Activated CD4-positive, alpha-beta T cell treated with anti-CD3 and anti-CD28 coated beads for 36 hours (primary cell): ENCODE measurements at places on chromosomes 2 and 18. TPM values are rescaled to one million over a fixed set of nuclear protein-coding genes. Genes with fewer than 3 reads are reported as not detected.
A peak's percentile ranks its signal among the peaks of the same experiment; 100 is the strongest.

The C2orf74 gene
- total RNA-seq: 10.0 TPM

The EPAS1 gene
- total RNA-seq: 12.6 TPM

GRCh38 chr18:49997558-49997957 is 184.2 kb upstream of the ACAA2 start:
- H3K4me3 ChIP-seq: no peak overlapping the region
- no peaks in the 10 kb centered on the region for H3K4me1 ChIP-seq
- DNase-seq: no peak
- no peaks in the 10 kb centered on the region for H3K27me3 ChIP-seq

GRCh38 chr18:32036506-32037180 is 18.0 kb downstream of the RNF125 start:
- H3K4me3 ChIP-seq: no peak overlapping the region
- peaks cover 83% of the 10 kb centered on the region for H3K4me1 ChIP-seq
- H3K27ac ChIP-seq: peak overlapping the region; percentile 84
- H3K36me3 ChIP-seq: peaks cover 51% of the 10 kb centered on the region
- no peaks in the 10 kb centered on the region for H3K27me3 ChIP-seq
- no peak for DNase-seq

GRCh38 chr2:164692114-164692513 is 70.8 kb upstream of the GRB14 start:
- H3K27me3 ChIP-seq: no peaks in the 10 kb centered on the region
- H3K4me1 ChIP-seq: no peaks in the 10 kb centered on the region
- H3K27ac ChIP-seq: no peak overlapping the region
- no peak for DNase-seq
- no peaks in the 10 kb centered on the region for H3K36me3 ChIP-seq
- no peak overlapping the region for H3K4me3 ChIP-seq

DNA sequence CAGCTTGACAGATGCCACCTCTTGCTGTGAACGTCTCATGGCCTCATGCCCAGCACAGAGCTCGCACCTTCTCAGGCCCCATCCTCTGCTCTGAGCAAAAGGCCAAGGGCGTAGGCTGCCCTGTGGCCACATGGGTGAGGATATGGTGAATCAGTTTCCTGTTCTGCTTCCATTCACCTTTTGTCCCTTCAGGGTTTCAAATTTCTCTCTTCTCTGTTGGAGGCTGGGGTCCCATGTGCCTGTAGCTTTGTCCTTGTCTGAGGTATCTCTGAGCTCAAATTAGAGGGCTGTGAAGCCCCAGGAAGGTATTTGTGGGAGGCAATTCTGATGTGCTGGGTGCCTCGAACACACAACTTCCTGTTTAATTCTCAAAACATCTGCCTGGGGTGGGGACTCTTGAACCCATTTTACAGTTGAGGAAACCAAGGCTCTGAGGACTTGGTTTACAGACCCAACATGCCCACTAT is 29.0 kb downstream of the ZAP70 start:
- peaks cover 45% of the 10 kb centered on the region for H3K36me3 ChIP-seq
- H3K27me3 ChIP-seq: no peaks in the 10 kb centered on the region
- no peak overlapping the region for H3K4me3 ChIP-seq
- H3K27ac ChIP-seq: peak overlapping the region; percentile 80

The IL36G gene
- not detected for total RNA-seq

GRCh38 chr2:176935543-176936102 is 277.0 kb upstream of the HNRNPA3 start:
- no peaks in the 10 kb centered on the region for H3K36me3 ChIP-seq
- peaks cover 10% of the 10 kb centered on the region for H3K4me1 ChIP-seq
- H3K27ac ChIP-seq: no peak overlapping the region
- H3K27me3 ChIP-seq: peaks cover 5% of the 10 kb centered on the region
- no peak for DNase-seq

The IL36RN gene
- total RNA-seq: not detected

- peak overlapping the region; percentile 39 for H3K27ac ChIP-seq
- H3K27me3 ChIP-seq: no peaks in the 10 kb centered on the region
- H3K4me3 ChIP-seq: no peak overlapping the region
These were observed 21.4 kb downstream of the AP1S3 start for GRCh38 chr2:223815884-223816570.

The KLHL29 gene
- total RNA-seq: 1.7 TPM

The RNU2-63P gene
- total RNA-seq: 1.7 TPM

GRCh38 chr2:219444566-219445091 is 10.0 kb downstream of the SPEG start:
- no peaks in the 10 kb centered on the region for H3K36me3 ChIP-seq
- H3K4me3 ChIP-seq: no peak overlapping the region
- peaks cover 12% of the 10 kb centered on the region for H3K27me3 ChIP-seq
- no peak for DNase-seq

DNA sequence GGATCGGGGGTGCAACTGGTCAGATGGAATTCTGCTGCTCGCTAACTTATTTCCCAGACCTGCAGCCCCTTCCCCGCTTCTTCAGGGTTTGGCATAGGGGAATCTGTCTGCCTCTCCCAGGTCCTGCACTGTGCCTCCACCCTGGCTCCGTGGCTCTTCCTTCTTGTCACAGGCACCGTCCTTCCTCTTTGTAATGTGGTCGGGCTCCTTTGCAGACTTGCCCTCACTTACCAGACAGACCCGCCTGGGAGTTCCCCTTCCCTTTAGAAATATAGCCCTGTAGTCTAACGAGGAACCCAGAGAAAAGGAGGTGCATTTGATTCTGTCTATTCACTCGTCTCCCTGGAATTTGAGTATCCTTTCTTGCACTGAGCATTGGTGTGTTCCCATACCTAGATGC is 63.9 kb upstream of the PAX8 start:
- no peak overlapping the region for H3K27ac ChIP-seq
- no peaks in the 10 kb centered on the region for H3K36me3 ChIP-seq
- H3K27me3 ChIP-seq: peaks cover 7% of the 10 kb centered on the region
- H3K4me3 ChIP-seq: no peak overlapping the region
- DNase-seq: peak; percentile 13

The SLC5A7 gene
- total RNA-seq: not detected

DNA sequence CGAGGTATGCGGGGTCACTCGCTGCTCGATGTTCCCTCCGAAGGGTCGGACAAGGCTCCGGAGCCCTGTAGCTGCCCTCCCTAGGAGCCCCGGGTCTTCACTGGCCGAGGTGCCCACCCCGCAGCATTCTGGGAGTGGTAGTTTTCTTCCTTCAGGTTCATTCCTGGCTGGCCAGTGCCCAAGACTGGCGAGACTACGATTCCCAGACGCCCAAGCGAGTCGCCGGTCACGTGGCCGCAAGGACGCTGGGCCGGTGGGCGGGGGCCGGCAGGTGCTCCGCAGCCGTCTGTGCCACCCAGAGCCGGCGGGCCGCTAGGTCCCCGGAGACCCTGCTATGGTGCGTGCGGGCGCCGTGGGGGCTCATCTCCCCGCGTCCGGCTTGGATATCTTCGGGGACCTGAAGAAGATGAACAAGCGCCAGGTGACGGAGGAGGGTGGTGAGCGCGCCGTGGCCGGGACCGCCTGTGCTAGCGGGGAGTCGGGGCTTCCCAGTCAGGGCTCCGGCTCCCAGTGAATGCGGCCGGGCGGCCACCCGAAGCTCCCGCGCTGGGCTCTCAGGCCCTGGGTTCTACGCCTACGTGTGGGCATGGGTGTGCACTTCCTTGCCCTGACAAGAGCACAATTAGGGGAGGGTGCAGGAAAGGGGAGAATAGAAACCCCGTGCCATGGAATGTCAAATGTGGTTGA is at the start of gene SEC11C:
Gene SEC11C (plus strand): TSS at position 270 of the 687 bp plus-strand sequence. CDS start 65 bp downstream, at position 335.
- peak; percentile 97 for DNase-seq
- peaks cover 6% of the 10 kb centered on the region for H3K36me3 ChIP-seq
- peak within 1 kb of the TSS; percentile 94 for H3K4me3 ChIP-seq
- H3K4me1 ChIP-seq: peaks cover 42% of the 10 kb centered on the region
- peaks cover 7% of the 10 kb centered on the region for H3K27me3 ChIP-seq

The PAX3 gene
- not detected for total RNA-seq

GRCh38 chr2:85318222-85319074 is 9.3 kb downstream of the TGOLN2 start:
- H3K27me3 ChIP-seq: no peaks in the 10 kb centered on the region
- H3K27ac ChIP-seq: peak overlapping the region; percentile 80
- H3K4me1 ChIP-seq: peaks cover 58% of the 10 kb centered on the region
- H3K36me3 ChIP-seq: peaks cover 74% of the 10 kb centered on the region
- H3K4me3 ChIP-seq: peak overlapping the region; percentile 4

The GTF2A1L gene
- total RNA-seq: not detected

DNA sequence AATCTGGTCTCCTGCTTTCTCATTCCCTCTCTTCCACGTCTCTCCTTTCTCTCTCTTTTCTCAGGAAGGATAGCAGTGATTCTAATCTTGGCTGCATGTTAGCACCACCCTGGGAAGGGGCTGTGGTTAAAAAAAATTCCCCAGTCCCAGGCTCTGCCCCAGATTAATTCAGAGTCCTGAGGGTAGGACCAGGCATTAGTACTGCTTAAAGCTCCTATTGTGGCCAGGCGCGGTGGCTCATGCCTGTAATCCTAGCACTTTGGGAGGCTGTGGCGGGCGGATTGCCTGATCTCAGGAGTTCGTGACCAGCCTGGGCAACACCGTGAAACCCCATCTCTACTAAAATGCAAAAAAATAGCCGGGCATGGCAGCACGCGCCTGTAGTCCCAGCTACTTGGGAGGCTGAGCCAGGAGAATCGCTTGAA is 35.4 kb upstream of the EML4 start:
- peak overlapping the region; percentile 92 for H3K27ac ChIP-seq
- peak overlapping the region; percentile 62 for H3K4me3 ChIP-seq
- no peak for DNase-seq
- H3K27me3 ChIP-seq: no peaks in the 10 kb centered on the region
- H3K36me3 ChIP-seq: no peaks in the 10 kb centered on the region
- H3K4me1 ChIP-seq: peaks cover 80% of the 10 kb centered on the region

DNA sequence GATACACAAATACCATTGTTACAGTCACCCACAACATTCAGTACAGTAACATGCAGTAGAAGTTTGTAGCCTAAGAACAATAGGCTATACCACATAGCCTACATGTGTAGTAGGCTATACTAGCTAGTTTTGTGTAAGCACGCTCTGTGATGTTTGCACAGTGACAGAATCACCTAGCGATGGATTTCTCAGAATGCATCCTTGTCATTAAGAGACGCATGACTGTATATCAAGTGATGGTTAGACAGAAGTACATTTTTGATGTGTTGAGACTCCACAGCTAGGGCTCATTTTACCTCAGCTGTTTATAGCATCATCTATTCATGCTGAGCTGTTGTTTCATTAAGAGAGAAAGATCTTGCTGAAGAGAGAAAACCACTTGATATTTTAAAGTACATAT is 19.4 kb downstream of the PLEKHA3 start:
- no peak for DNase-seq
- H3K36me3 ChIP-seq: peaks cover 50% of the 10 kb centered on the region
- no peaks in the 10 kb centered on the region for H3K4me1 ChIP-seq
- no peak overlapping the region for H3K4me3 ChIP-seq

DNA sequence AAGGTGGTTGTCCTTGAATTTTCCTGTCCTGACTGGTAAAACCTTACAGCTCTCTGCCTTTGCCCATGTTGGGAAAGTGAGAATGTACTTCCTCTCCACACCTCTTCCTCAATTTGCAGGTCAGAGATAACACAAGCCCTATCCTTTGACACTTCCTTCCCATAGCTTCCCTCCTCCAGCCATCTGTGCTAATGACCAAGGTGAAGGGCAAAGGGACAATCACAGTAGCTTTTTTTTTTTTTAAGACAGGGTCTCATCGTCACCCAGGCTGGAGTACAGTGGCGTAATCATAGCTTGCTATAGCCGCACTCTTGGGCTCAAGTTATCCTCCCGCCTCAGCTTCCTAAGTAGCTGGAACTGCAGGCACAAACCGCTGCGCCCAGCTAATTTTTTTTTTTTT is 24.3 kb upstream of the STPG4 start:
- H3K4me3 ChIP-seq: no peak overlapping the region
- H3K36me3 ChIP-seq: peaks cover 15% of the 10 kb centered on the region
- H3K27me3 ChIP-seq: no peaks in the 10 kb centered on the region
- peaks cover 14% of the 10 kb centered on the region for H3K4me1 ChIP-seq

DNA sequence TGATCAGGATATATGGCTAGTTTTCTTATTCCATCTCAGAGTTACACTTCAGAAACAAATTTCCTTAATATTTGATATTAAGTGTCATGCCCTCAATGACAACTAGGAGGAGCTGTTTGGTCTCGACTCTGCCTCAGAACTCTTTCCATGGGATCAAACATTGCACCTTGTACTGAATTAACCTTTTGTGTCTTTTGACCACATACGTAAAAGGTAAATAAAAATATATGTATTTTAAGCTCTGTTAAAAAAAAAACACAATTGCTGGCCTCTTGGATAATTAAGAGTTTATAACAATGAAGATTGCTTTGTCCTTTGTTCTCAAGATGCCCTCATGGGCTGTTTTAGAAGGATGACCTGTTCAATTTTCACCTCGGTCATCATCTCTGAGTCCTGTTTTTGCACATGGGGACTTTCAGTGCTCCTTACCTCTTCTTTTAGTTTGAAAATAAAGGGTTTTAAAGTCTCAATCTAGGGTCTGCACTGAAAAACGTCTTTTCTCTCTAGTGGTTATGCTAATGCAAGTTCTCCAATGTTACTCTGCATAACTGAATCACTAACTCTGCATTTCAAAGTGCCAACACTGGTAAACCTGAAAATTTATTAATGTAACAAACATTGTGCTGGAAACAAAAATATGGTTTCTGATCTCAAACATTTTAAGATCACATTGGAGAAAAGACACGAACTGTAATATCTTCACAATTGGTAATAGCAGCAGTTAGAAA is 18.8 kb upstream of the FN1 start:
- H3K27me3 ChIP-seq: peaks cover 18% of the 10 kb centered on the region
- H3K4me3 ChIP-seq: no peak overlapping the region
- DNase-seq: no peak
- no peak overlapping the region for H3K27ac ChIP-seq
- H3K36me3 ChIP-seq: no peaks in the 10 kb centered on the region
- H3K4me1 ChIP-seq: no peaks in the 10 kb centered on the region

- no peaks in the 10 kb centered on the region for H3K36me3 ChIP-seq
- no peaks in the 10 kb centered on the region for H3K4me1 ChIP-seq
- H3K27me3 ChIP-seq: no peaks in the 10 kb centered on the region
- H3K4me3 ChIP-seq: no peak overlapping the region
- no peak for DNase-seq
- no peak overlapping the region for H3K27ac ChIP-seq
These were observed 19.1 kb downstream of the PHOSPHO2 start for GRCh38 chr2:169713331-169713730.

- H3K4me3 ChIP-seq: peak overlapping the region; percentile 26
- H3K36me3 ChIP-seq: no peaks in the 10 kb centered on the region
- peaks cover 24% of the 10 kb centered on the region for H3K4me1 ChIP-seq
- H3K27me3 ChIP-seq: peaks cover 3% of the 10 kb centered on the region
These were observed 97.6 kb downstream of the NDUFA10 start for GRCh38 chr2:239927424-239927981.

The GDF7 gene
- total RNA-seq: 0.02 TPM

GRCh38 chr2:75030218-75031009 is 72.0 kb downstream of the POLE4 start:
- H3K27ac ChIP-seq: no peak overlapping the region
- no peak overlapping the region for H3K4me3 ChIP-seq
- peaks cover 1% of the 10 kb centered on the region for H3K36me3 ChIP-seq
- DNase-seq: no peak

- no peaks in the 10 kb centered on the region for H3K4me1 ChIP-seq
- H3K4me3 ChIP-seq: no peak overlapping the region
- no peaks in the 10 kb centered on the region for H3K36me3 ChIP-seq
- H3K27me3 ChIP-seq: no peaks in the 10 kb centered on the region
These were observed 616.1 kb upstream of the PKDCC start for GRCh38 chr2:41431756-41432155.

The MC4R gene
- total RNA-seq: not detected

The LIMS3 gene
- 0.18 TPM for total RNA-seq
